Activated gamma-delta T cell treated with Interleukin-2 at 50 U/mL for 16 hours (primary cell): ENCODE measurements at places on chromosomes 2 and 18.

GRCh38 chr2:172342078-172342477 is 85.3 kb upstream of the ITGA6 start:
- DNase-seq: no peak

DNA sequence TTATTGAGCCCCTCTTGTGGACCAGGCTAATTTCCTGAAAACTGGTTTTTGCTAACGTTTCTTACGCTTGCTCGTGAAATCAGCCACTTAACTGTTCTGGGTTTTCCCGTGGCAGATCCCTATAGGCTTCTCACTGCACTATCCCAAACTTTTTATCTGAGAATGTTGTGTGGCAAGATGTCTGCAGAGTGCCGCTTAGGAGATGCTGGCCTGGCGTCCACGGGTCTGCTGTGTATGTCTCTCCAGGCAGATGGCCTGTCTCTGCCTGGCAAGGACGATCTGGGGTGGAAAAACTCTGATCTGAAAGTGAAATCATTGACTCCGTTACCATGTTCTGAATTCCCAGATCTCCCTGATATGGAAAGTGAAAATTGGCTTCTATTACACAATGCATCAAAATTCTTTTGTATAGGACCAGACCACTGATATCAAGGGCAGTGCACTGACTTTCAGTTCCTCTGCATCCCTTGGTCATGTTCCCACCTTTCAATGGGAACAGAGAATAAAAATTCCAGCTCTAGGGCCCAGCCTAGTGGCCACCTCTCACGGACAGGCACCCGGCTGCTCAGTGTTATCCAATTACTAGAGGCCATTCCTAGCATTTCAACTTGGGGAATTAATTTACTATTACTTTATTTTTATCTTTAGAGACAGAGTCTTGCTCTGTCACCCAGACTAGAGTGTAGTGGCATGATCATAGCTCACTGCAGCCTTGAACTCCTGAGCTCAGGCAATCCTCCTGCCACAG is 154.6 kb downstream of the ACOXL start:
- no peak for DNase-seq

DNA sequence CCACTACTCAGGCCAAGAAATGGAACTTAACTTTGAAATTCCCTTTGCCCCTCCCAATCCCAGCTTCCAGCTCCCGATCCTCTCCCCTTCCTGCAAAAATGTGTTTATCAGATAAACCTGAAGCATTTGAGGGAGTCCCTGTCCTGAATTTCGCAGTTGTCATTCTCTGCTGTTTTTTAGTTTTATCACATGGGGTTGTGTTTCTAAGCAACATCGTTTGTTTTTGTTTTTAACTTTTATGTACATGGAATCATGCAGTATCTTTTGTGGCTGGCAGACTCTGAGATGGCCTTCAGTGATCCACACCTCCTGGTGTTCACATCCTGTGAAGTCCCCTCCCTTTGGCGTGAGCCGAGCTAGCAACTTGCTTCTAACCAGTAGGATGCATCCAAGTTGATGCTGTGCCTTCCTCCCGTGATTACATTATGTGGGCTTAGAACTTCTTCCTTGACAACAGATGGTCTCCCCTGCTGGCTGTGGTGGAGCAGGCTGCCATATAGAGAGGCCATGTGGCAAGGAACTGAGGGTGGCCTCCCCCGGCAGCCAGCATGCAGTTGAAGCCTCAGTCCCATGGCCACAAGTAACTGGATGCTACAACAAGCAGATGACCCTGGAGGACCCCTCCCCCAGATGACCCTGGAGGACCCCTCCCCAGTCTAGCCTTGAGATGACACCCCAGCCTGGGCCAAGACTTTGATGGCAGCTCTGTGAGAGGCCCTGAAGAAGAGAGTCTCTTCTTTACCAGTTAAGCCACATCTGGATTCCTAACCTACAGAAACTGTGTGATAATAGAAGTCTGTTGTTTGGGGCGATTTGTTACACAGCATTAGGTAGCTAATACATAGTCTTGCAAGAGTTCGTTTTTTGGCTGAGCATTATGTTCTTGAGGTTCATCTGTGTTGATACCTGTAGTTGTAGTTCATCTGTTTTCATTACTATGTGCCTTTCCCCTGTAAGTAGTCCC is 27.7 kb downstream of the SH3BP4 start:
- no peak for DNase-seq

- no peak for DNase-seq
These were observed 100.3 kb downstream of the FEZ2 start for GRCh38 chr2:36497570-36498163.

DNA sequence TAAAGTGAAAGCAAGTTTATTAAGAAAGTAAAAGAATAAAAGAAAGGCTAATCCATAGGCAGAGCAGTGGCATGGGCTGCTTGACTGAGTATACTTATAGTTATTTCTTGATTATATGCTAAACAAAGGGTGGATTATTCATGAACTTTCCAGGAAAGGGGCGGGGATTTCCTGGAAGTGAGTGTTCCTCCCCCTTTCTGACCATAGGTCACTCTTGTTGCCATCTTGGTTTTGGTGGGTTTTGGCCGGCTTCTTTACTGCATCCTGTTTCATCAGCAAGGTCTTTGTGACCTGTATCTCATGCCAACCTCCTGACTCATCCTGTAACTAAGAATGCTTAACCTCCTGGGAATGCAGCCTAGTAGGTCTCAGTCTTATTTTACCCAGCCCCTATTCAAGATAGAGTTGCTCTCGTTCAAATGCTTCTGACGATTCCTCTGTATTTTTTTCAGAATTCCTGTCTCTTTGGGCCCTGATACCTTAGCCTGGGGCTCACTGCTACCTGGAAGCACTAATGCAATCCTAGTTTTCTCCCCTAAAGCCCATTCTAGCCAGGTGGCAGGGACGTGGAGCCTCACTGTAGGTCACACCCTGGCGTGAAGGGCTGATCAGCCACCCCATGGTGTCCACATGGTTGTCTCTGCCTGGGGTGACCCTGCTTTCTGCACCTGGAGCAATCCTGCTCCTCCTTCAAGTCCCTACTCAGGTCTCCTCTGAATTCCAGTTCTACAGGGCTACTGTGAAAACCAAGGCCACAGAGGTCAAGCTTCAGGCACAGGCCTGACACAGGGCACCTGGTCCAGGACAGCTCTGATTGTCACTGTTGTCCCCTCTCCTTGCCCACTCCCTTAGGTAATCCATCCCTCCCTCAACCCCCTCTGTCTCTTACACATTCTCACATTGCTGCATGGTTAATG is 6.0 kb upstream of the SLC35F6 start:
- DNase-seq: no peak

- no peak for DNase-seq
These were observed 47.8 kb downstream of the SLC9A4 start for GRCh38 chr2:102520801-102521200.

DNA sequence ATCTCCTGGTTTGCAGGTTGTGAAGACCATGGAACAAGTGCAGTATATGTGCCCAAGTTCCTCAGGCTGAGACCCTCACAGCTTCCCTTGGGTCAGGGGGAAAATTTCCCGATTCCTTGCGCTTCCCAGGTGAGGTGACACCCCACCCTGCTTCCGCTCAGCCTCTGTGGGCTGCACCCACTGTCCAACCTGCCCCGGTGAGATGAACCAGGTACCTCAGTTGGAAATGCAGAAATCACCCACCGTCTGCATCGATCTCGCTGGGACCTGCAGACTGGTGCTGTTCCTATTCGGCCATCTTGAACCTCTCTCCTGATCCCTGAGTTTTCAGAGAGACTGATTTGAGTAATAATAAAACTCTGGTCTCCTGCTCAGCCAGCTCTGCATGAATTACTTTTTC is 30.6 kb downstream of the CHCHD5 start:
- no peak for DNase-seq

DNA sequence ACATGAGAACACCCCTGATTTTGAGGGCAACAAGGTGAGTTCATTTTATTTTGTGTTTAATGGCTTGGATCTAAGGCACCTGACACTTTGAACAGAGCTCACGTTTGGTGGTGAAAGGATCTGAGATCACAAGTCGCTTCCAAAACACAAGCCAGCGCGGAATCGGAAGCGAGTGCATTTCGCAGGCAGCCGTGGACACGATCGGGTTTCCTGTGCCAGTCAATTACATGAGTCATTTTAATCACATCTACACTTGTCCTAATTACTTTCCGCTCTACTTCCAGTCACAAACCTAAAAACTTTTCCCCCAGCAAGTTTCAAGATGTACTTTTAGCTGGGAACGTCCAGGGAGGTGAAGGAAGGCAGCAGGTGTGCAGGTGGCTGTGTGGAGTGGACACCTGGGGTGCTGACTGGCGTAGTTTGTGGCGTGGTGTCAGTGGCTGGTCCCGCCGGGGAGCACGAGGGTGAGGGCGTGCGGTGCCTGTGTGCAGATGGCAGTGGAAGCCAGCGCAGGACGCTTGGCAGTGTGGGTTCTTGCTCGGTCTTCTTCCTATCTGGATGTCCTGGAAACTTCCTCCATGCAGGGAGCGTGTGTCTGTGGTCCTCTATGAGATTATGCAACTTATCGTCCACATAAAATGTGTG is 75.6 kb downstream of the DCDC2C start:
- no peak for DNase-seq

DNA sequence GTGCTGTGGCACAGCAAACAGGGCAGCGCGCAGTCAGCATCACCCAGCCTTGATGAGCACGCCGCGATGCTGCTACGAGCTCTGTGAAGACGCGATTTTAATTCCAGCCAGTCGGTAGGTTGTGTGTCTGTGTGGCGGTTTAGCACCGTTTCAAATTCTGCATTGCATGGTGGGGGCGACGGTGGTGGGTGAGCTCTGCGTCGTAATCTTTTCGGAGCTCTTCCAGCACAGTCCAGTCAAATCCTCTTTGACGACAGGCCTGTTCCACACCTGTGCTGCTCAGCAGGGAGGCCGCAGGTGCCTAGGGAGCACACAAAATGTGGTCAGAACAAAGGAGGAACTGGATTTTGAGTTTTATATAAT is 8.6 kb downstream of the ALLC start:
- no peak for DNase-seq

DNA sequence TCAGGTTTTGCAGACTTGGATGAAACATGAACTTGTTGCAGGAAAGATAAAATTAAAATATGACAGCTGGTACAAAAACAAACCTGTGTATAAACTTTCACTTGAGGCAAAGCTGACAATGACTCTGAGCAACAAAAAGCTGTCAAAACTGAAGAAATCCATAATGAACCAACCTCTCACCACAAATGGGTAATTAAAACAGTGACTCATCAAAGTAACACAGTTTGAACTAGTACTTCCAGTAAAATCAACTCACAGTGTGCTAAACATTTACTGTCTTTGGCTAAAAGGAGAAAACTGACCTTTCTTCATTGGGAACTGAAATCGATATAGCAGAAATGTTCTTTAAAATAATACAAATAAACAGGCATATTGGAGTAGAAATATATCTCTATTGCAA is 209.7 kb downstream of the WDPCP start:
- no peak for DNase-seq

- no peak for DNase-seq
These were observed 23.4 kb downstream of the FBLN7 start for GRCh38 chr2:112161431-112162145.

- no peak for DNase-seq
These were observed 340.7 kb downstream of the LPIN1 start for GRCh38 chr2:12087175-12087574.

GRCh38 chr2:240620149-240620731 is 5.0 kb upstream of the GPR35 start:
- DNase-seq: peak; percentile 3

GRCh38 chr2:185127412-185127811 is 529.1 kb downstream of the ZNF804A start:
- DNase-seq: no peak
